ENCODE measurements at places on chromosomes 3 and 15.

DNA sequence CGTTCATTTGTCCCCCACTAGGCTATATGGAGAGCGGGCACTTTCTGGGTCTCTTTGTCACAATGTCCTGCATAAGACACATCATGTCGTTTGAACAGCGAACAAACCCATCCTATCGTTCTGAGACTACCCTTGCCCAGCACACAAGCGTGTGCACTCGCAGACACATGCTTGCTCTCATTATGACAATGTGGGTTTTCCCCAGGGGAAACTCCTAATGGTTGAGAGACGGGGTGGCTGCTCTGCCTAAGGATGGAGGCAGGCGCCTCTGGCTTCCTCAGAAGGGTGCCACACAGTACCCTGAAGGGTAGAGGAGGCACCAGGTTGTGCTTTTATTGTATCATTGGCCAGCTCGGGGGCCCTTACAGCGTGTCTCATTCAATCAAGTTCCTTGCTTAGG is 51.0 kb upstream of the MYZAP start:
- no peak for DNase-seq

- DNase-seq: no peak
Observed at GRCh38 chr3:170778240-170779217, 91.5 kb downstream of the RPL22L1 start.

DNA sequence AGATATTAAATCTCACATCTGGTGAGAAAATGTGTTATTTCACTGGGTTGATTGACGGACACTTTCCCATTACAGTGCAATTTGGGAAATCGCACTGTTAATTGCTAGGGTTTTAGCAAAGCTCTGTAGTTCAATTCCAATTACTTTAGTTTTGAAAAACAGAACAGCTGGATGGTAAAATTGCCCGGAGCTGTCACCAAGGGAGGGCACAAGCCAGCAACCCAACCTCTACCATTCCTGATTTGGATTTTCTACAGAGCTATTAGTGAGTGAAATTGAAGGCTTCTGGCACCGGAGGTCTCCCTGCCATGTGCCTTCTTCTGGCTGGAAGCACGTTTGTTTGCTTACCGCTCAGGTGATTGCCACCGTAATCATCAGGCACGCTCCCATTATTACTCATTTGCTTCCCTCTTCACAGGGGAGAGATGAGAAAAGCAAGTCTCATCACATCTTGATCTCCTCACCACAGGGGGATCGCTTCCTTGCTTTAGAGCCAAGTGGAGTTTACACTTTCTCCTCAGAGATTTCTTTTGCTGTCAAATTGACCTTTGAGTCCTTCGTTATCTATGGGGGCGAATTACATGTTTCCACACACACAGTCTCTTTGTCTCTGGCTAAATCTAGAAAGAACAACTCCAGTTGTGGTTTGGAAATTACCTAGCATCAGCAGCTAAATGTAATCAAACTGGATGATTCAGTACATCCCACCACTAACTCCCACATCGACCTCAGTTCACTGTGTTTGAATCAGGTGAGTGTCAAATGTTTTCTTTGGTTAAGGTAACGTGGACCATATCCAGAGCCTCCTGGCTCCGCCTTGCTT is 421.7 kb upstream of the GOLIM4 start:
- no peak for DNase-seq

- DNase-seq: no peak
Observed at GRCh38 chr15:66994927-66995656, 70.3 kb upstream of the SMAD3 start.

DNA sequence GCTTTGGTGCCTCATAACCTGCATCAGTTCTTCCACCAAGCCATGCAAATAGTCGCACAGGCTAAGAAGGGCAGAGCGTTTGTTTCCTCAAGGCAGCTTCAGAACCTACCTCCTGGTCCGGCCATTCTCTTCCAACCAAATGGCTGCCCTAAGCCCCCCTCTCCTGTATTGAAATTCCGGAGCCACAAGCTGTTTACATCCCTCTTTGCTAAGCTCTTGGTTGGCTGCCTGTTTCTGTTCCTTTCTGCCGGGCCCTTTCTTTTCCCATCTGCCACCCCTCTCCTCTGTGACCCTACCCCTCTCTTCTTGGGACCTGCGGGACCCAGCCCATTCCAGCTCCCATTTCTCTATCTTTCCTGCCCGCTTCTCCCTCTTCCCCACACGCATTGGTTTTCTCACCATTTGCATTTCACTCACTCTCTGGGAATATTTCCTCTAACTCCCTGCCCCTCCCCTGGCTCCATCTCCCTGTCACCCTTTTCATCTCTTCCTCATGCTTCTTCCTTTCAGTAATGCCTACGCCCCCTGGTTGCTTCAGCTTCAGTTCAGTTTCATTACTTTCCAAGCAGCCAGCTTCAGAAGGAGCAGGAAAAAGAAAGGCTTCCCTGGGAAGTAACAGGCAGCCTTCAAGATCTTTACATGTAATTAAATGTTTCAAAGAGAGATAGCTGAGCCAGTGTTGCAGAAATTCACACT is 113.5 kb downstream of the RAB11A start:
- no peak for DNase-seq

DNA sequence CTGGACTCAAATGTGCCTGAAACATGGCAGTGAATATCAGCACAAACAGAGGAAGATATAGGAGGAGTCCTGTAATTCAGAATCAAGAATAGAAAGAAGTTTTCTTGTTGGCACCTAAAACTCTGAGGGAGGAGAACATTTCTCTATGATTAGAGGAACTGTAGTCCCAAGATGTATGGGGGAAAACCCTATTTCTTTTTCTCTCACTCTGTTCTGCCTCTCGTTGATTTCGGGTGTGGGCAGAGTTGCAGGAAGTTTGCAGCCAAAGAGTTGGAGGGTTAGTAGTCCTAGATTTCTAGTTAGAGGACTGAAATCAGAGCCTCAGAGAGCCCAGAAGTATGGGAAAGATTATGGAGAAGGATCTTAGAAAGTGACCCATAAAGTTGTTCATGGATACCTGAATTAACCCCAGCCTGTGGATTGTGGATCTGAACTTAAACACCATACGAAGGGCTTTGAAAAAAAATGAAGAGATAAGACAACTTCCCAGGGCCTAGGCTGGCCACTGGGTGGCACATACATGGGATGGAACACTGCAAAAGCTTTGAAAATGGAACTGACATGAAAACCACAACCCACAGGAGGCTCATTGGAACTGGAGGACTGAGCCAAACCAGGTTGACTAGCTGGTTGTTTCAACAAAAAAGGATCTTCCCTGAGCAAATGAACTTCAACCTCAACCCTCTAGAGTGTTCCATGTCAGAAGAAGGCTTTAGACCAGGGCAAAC is 34.6 kb downstream of the FMN1 start:
- DNase-seq: no peak

DNA sequence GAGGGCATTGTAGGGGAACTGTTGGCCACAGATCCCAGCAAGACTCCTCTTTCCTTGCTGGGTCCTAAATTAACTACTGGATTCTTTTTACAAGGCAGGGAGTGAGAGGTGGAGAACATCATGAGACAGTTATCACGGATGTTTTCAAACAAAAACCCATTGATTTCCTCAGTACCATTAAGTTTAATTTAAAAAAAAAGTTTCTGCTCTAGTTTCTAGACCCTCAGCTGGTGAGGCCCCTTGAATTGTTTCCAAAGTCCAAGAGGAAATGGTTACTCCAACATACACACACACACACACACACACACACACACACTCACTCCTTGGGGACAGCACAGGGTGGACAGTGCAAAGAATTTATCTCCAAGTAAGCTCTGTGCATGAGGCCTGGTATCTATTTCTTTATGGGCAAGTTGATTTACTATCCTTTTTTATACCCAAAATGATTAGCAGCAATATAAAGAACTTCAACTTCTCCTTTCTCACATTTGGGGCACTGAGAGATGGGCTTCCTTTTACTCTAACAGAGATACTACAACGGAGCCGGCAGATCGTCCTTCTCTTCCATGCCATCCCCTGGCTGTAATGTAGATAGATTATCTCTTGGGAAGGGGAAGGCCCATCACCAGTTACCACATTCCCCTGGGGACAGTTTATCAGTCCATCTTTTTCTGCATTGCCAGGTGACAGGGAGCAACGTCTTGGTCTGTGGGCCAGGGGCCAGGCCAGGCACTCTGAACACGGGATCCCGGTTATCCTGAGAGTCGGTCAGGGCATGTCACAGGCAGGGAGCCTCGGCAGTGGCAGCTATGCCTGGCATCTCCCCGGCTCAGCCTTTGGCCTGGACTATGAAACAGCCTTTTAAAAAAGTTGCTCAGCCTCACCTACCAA is 54.7 kb downstream of the CORO2B start:
- no peak for DNase-seq

GRCh38 chr15:33419701-33420100 is 108.9 kb downstream of the RYR3 start:
- no peak for DNase-seq

GRCh38 chr3:117130222-117130621 is 420.6 kb downstream of the TUSC7 start:
- DNase-seq: no peak

GRCh38 chr3:35921718-35922117 is 282.4 kb downstream of the ARPP21 start:
- no peak for DNase-seq

- no peak for DNase-seq
Observed at GRCh38 chr3:14785207-14786155, 33.3 kb upstream of the FGD5 start.

DNA sequence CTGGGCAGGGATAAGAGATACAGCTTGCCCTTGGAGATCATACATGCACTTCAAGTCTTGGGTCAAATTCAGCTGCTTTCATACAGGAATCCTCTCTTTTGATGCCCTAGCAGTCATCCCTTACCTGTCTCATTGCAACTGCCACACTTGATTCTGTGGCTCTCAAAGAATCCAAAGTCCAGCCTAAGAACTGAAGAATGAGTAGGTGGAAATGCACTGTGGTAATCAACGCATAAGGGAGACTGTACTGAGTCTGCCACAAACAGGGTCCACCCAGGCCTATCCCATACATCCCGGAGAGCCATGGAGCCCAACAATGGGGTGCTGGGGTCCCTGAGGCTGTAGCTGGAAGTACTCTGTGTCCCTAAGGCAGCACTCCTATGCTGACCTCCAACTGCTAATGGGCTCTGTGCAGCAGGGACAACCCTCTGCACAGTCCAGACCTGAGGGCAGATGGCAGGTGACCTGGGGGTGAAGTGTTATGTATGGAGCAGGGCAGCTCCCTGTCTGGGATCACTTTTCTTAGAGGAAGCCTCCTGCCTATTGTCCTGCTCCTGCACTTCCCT is 1.7 kb upstream of the VPS18 start:
- no peak for DNase-seq

DNA sequence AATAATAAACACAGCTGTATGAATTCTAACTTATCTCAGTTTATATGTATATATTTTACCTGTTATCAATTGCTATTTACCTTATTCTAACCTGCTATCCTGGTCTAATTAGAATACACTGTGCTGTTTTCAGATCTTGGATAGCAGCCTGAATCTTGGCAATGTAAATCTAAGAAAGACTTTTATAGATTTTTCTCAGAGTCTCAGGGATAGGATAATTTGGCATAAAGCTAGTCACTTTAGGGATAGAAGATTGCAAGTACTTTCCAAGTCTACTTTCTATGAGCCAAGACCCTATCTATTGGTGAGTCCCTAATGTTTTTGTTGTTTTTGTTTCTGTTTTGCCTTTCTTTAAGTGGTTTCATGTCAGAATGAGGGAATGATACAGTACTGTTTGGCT is 695.7 kb downstream of the NAALADL2 start:
- DNase-seq: no peak

GRCh38 chr3:146770881-146771280 is 165.7 kb upstream of the PLSCR5 start:
- no peak for DNase-seq

- no peak for DNase-seq
Observed at GRCh38 chr3:156535798-156536197, 19.1 kb downstream of the SSR3 start.

GRCh38 chr3:187085933-187086332 is 53.4 kb downstream of the RPL39L start:
- no peak for DNase-seq

GRCh38 chr15:47728426-47728825 is 11.1 kb downstream of the SEMA6D start:
- DNase-seq: no peak

- no peak for DNase-seq
Observed at GRCh38 chr3:9448643-9449042, 51.2 kb downstream of the SETD5 start.

- no peak for DNase-seq
Observed at GRCh38 chr3:115761927-115762305, 138.6 kb downstream of the GAP43 start.

DNA sequence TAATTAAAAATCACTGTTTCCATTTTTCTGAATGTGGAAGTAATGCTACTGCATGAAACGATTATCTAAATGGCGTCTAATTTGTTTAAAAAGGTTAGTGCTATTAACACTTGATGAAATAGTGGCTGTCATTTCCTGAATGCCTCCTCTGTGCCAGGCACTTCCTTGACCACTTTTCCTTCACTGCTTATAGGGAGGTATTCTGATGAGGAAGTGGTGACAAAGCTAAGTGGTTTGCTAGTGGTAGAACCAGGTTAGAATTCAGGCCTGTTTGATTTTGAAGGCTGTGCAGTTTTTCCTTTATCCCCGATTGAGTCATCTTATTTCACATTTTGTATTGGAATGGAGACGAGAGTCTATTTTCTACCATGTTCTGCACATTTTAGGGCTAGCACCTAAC is 119.0 kb downstream of the USP13 start:
- DNase-seq: no peak

DNA sequence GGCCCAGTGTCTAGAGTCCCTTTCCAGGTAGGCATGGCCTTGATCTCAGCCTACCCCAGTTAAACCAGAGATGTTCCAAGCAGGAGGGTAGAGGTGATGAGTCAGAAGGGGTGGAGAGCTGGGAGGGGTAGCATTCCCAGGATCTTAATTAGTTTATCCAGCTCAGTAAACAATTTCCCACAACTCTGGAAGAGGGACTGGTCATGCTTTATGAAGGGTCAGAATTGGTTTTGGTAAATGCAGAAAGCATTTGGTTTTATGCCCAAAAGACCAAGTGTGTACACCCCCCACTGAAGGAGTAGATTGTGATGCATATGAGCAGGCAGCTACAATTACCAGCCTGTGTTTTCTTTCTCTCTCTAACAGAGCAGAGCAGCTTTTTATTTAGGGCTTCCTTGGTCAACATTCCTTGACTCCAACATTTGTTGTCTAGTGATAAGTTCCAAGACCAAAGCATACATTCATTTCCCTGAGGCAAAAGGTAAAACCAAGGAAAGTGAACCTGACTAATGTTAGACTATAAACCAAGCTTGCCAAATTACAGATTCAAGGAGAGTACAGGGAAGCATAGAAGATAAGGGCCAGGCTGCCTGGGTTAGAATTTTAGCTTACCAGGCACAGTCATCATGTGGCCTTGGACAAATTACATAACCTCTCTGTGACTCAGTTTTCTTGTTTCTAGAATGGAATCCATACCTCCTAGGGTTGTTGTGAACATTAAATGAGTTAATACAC is 17.6 kb downstream of the EXOSC7 start:
- no peak for DNase-seq

- no peak for DNase-seq
Observed at GRCh38 chr3:146502887-146503460, 33.6 kb upstream of the PLSCR2 start.

DNA sequence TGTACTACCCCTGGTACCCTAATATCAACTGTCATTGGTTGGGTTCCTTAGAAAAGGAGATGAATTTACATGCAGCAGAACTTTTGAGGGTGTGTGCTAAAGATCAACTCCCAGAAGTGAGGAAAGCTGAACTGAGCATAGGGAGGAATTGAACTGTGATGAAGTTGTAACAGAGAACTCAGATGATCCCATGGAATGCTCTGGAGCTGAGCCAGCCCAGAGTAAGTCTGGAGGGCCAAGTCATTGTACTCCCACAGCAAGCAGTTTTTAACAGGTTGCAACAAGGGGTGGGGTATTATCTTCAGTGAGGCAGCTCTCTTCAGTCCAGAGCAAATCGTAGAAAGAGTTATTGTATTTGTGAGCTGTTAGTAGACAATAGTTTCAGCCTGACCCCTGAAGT is 572.3 kb downstream of the PYDC2 start:
- DNase-seq: no peak
